NCI-H1092 (cell line): ENCODE measurements at places on chromosomes 3 and 15.

DNA sequence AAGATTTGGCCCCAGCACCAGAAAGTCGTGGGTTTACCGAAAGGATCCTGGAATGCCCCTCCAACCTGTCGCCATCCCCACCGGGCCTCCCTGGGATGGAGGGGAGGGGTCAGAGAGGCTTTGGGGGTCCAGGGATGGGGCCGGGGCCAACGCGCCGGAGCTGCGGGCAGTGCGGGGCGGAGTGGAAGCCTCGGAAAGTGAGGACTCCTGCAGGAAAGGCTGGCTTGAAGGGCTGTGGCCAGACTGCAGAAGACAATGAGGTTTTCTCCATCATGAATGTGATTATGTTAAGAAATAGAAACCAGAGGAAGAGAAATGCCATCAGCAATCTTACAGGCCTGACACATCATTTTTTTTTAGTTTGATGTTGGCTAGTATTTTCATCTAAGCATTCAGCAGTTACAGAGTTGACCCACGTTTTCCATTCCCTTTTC lies 738 bp downstream of the YEATS2 start:
- DNase-seq: no peak

- no peak for DNase-seq
These were observed 40.6 kb upstream of the SLC9A9 start for GRCh38 chr3:143888846-143889245.

- DNase-seq: no peak
These were observed 45.5 kb downstream of the NBEAL2 start for GRCh38 chr3:47024932-47025331.

- DNase-seq: no peak
These were observed 84.6 kb downstream of the ANO10 start for GRCh38 chr3:43537225-43537624.

- no peak for DNase-seq
These were observed 62.8 kb upstream of the PLSCR4 start for GRCh38 chr3:146313746-146314111.

DNA sequence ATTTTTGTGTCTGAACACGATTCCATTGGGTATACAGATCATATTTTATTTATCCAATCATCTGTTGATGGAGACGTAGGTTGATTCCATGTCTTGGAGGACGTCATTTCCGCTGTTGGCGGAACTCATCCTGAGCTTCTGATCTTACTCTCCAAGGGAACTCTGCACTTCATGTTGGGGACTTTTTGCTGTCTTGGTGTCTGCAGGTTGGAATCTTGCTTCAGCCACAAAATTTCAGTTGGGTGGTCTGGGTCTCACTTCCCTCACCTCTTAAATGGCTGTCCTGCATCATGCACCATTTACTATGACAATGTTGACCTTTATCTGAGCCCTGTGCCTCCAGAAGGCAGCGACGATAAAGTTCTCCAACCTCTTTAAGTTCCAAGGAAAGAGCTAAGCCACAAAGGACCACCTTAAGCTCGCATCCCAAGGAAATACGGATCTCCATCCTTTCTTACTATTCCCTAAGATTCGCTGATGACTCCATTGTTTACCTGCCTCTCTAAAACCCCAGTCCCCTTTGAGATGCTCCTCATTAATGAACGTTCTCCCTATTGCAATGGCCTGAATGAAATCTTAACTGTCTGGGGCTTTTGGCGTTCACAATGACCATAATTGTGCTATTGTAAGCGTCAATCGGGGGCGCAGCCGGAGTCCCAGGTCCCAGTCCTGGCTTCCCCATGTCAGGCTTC lies 23.1 kb upstream of the RNU6-1 start:
- no peak for DNase-seq

GRCh38 chr3:132289316-132289715 lies 27.9 kb upstream of the ACP3 start:
- no peak for DNase-seq

GRCh38 chr3:6779140-6779539 lies 81.8 kb upstream of the GRM7 start:
- no peak for DNase-seq

DNA sequence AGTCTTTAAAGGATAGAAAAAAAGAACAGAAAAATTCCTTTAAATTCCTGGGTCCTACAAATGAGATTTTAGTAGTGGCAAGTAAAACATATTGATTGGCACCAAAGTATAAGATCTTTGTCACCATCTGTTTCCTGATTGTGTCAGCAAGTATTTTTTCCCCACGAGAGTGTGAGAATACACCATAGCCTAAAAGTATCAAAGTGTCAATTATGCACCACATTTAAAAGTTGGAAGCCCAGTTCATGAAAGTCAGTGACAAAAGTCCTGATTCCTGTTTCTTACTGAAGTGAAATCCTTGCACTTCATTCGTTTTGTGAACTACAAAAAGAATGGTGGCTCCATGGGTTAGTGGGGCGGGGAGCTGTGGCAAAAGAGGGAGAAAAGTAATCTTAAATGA lies 83.8 kb upstream of the DPH6 start:
- DNase-seq: no peak

DNA sequence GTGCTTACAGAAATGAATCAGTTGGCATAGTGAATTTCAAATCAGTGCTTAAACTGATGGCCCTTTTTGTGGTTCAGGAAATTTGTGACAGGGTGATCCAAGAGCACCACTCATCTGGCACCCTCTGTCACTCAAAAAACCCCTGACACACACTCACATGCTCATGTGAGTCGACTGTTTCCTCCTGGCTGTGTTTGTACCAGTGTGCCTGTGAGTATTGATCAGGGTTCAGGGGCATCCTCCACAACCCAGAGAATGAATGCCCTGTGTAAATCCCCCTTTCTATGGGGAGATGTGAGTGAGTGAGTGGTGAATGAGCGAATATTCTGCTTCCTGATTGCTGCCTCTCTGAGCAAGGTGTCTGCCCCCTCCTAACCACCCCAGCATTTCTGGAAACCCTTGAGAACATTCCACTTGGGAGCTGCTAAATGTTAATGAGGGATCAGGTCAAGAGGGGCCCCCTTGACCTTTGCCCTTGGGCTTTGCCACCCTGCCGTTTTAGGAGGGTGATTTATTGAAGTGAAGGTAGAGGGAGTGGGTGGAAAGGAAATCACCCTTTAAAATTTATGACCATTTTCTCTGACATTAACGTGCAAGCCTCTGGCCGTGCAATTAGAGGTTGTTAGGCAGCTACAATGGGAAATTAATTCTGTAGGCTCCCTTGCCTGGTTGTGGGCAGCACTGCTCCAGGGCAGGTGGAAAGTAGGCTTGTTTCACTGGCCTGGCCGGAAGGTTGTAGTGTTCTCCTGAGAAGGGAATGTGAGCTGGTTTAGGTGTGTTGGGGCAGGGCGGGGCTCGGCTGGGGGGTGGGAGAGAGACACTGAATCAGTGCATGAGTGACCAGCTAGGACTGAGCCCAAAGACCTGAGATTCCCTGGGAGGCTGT lies 87.2 kb downstream of the SLCO3A1 start:
- no peak for DNase-seq

- no peak for DNase-seq
These were observed 165.4 kb upstream of the DCBLD2 start for GRCh38 chr3:99066863-99067262.

DNA sequence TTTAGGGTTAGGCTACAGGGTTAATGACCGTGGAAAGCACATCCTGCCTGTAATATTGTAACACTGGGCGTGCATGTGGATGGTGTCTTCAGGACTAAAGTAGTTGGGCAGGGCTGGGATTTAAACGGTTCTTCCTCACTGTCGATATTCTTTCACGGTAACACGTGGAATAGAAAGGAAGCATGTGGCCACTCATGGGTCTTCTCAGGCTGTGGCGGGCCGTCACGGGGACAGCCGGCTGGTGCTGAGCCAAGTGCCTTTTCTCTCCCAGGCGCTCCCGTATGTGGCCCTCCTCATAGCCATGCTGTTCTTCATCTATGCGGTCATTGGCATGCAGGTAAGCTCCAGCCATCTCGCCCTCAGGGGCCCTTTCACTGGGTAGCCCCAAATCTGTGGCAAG lies 73.7 kb downstream of the CHDH start:
- no peak for DNase-seq

GRCh38 chr3:127711021-127711695 lies 38.4 kb downstream of the ABTB1 start:
- DNase-seq: no peak

GRCh38 chr15:69154684-69155083 lies 5.8 kb upstream of the GLCE start:
- no peak for DNase-seq

DNA sequence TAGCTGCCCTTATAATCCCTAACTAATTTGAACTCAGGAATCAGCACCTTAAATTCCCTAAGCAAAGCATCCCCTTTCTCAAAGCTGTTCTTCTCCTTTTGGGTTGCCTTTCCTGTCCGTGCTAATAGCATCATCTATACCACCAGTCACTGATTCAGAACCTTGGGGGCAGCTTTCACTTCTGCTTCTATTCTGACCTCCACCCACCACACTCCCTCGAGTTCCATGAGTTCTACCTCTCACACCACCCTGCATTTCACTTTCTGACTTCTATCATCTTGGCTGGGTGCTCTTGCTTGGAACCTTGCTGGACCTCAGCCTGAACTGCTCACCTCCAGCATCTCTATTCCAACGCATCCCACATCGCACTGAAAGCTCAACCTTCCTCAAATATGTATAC lies 55.4 kb upstream of the KCNMB2 start:
- DNase-seq: no peak

- no peak for DNase-seq
These were observed 104.2 kb downstream of the ITPR1 start for GRCh38 chr3:4597208-4597985.

GRCh38 chr3:171904829-171905228 lies 61.7 kb downstream of the TMEM212 start:
- no peak for DNase-seq

DNA sequence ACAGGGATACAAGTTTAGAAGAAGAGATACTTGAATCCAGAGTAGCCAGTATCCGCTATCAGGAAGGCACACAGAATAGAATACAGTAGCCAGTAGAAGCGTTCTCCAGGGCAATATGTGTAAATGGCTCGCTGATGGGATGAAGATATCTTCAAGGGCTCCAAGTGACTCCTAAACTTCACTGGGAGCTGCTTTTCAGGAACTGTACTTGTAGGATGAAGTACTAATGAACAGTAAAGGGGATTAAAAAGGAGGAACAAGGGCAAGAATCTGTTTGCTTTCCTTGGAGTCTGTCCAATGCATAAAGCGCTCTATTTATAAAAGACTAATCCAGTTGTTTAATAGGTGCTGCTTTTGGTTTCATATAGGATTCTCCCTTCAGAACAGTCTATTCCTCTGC lies 78.4 kb downstream of the THRB start:
- DNase-seq: no peak
